ENCODE measurements at places on chromosomes 4 and X. TPM values are rescaled to one million over a fixed set of nuclear protein-coding genes. Genes with fewer than 3 reads are reported as not detected.

DNA sequence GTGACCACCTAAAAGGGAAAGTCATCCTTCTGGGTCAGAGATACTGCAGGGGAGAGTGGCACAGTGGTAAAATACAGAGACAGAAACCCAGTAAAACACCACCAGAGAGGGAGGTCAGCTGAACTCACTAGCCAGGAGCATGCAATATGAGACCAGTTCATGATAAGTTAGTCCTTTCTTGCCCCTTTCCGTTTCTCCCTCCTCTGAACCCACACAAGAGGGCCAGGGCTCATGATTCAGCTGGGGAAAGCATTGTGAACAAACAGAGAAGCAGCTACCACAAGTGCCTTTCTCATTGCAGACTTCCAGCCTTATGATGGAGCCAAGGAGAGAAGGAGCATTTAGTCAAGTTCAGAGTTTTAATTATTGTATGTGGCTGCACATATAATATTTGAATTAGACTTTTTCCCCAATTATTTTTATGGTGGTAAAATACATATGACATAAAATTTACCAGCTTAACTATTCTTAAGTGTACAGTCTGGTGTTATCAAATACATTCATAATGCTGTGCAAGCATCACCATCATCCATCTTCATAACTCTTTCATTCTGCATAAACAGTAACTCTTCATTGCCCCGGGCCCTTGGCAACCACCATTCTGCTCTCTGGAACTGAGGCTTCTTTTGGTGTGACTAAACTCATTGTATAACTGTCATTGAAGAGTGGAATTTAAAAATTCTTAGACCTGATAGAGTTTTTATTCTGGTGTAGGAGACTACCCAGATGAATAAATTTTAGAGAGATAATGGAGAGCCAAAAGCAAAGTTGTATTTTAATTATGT is 114.6 kb downstream of the DDIT4L start:
- DNase-seq, result no peak

- peak; percentile 64 for DNase-seq
Measured at GRCh38 chr4:13617801-13618200, 9.7 kb downstream of the BOD1L1 start.

DNA sequence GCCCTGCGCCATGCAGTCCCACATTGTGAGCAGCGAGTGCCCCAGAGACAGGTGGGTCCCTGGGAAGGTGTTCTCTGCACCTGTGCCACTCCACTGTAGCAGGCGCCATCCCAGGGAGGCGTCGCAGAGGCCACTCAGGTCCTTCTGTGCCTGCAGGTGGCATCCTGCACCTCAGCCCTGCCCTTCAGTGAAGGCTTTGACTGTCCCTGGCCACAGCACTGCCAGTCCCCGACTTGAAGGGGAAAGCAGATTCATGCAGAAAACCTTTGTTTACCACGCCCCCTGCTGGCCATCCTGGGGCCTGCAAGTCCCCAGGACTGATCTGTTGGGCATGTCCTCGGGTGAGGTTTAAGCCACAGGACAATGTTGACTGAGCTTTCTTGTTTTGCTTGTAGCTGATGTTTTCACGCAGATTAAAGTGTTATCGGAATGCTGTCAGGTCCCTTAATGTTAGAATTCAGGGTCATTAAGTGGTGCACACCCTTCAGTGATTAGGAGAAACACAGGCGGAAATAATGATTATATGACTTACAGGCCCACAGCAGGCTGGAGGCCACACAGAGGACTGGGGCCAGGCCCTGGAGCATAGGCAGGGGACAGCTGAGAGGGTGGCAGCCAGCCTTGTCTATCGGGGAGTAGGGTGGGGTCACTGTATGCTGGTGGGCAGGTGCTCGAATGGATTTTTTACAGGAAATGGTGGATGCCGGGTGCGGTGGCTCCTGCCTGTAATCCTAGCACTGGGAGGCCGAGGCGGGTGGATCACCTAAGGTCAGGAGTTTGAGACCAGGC is 5.0 kb downstream of the TACC3 start:
- peak; percentile 77 for DNase-seq

GRCh38 chr4:100681289-100681688 is 163.5 kb upstream of the EMCN start:
- DNase-seq, result no peak

The GLRB gene
- 13.3 TPM for total RNA-seq

The NKX3-2 gene
- total RNA-seq, result 3.0 TPM

The TEX13B gene
- not detected for total RNA-seq

The TMEM128 gene
- total RNA-seq, result 29.3 TPM

Measured in LHCN-M2 (cell line).